ENCODE measurements at places on chromosomes 4 and X.

DNA sequence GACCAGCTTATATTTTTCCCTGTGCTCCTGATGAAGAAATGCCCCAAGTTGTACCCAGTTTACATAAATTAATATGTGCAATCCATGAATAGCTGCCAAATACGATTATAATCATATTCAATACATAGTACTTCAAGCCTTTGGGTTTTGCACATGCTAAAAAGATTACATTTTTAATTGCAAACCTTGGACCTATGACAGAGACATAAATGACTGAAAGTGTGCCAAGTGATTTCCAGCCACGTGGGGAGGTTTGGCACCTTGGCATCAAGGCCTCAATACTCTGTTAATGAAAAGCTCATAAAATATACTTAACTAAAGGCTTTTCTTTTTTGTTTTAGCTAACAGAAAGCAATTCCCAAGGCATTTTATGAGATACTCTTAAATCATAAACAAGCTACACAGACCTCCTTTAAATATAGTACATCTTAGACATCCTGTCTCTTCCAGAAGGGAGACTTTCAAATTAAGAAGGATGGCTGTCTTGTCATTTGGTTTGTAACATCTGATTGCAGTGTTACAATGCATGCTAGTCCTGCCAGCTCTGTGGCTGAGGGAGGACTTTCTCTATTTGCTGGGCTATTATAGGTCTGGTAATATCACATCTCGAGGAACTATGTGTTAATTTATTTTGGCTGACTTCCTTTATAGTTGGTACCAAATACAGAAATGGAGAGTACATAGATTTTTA lies 404.1 kb downstream of the AFF2 start:
- no peak for DNase-seq

- DNase-seq, result no peak
Observed at GRCh38 chr4:98232202-98232601, 29.0 kb upstream of the RAP1GDS1 start.

DNA sequence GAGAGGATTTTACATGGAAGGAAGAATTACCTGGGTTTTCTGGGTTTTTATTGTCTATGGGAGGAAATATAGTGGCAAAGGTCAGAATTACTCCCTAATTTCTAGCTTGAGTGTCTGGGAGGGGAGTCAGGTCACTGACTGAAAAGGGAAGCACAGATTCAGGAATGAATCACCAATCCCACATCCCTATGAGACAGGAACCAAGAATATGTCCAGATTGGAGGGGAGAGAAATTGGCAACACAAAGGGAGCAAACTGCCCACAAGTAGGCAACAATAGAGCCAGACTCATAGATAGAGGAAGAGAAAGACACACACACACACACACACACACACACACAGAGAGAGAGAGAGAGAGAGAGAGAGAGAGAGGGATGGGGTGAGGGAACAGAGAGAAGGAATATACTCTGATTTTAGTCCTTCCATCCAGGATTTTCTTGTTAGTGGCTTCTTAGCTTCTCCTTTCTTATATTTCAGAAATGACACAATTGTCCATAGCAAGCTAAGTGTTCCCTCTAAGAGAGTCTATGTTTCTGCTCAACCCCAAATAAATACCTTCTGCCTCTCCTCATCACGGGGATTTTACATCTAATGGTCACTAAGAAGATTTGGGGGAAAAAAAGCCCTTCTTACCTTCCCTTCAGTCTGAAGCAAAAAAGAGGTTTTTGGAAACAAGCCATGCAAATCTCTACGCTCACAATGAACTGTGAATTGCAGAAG lies 12.0 kb downstream of the P2RY10 start:
- no peak for DNase-seq

DNA sequence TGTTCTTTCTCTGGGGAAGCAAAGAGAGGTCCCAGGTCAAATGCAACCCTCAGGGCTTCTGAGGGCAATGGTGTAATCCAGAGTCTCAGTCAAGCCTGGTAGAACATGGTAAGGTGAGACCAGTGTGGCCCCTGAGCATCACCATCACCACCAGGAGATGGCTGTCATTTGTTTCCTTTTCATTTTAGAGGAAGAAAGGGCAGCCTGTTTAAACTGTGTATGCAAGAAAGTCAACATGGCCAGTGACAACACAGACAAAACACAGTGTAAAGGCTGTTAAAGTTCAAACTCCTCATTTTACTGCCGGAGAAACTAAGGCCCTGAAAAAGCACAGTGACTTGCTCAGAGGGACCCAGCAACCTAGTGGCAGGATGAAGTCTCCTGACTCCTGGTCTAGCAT lies 2.0 kb upstream of the EDA start:
- no peak for DNase-seq

- DNase-seq, result no peak
Observed at GRCh38 chr4:184816962-184817361, 8.8 kb downstream of the ACSL1 start.

- no peak for DNase-seq
Observed at GRCh38 chrX:47235691-47236103, 2.9 kb downstream of the USP11 start.

GRCh38 chr4:56649445-56650261 lies 31.4 kb downstream of the HOPX start:
- DNase-seq, result no peak

DNA sequence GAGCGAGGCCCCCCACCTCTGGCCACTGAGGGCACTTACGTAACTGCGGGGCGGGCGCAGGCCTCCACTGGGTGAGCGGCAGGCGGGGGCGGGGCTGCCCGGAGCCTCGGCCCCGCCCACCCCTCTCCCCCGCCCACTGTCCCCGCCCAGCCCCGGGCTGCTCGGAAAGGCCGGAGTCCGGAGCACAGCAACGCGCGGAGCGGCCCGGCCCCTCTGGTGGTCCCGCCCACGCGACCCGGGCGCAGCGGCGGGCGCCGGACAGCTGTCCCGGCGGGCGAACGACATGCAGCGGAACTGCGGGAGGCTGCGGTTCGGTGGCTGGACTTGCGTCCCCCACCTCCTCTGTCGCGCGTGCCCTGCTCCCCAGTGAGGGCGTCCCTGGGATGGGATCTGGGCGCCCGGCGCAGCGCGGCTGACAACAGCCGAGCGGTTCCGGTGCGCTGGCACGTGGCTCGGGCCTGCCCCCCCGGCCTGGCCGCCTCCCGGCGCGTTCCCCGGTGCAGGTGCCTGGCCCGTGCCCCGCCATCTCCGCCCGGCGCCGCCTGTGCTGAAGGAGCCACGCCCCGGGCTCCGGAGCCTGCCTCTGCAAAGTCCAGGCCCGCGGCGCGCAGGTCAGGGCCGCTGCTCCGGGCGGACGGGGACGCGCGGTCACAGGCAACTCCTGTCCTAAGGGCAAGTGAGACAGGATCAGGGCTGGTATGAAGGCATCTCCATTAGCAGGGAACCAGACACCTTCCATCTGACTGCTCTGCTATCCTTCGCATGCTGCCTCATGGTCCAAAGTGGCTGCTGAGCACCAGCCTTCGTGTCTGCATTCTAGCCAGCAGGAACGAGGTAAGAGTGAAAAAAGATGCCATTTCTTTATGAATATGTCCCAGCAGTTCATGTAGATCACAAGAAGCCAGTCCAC lies 21.8 kb upstream of the JAKMIP1 start:
- no peak for DNase-seq

DNA sequence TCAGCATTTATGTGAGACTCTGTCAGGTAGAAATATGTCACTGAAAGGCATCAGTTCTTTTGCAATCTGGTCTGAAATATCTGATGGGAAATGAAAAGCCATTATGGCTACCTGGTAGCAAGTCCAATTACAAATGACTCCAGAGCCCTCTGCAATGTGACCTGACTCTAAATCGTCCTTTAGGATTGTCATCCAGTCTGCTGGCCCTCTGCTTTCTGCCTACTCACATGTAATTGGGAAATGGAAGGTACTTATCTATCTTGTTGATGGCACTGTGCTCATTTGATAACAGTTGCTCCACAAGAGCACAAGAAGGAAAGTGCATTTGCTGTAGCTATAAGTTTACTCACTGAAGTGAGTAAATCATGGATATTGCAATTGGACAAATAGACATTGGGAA lies 799.8 kb downstream of the RAPGEF2 start:
- no peak for DNase-seq

DNA sequence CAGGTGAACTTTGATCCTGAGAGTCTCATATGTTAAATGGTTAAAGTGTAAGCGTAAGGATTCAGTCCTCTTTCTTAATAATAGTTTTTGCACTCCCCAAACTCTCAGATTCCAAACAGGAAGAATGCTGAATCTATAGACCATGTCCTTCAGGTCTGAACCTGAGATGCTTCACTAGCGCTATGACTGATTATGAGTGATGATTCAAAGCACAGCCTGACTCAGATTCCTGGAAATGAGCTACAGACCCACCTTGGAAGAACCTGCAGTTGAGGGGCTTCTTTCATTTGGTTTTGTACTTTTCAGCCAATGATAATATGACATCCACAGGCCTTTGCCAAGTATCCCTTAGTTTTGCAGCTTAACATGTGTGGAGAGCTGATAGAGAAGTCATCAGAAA lies 1.4 kb downstream of the EDNRA start:
- DNase-seq, result no peak

- DNase-seq, result no peak
Observed at GRCh38 chr4:129561886-129562671, 466.1 kb downstream of the C4orf33 start.

GRCh38 chr4:18568600-18568999 lies 547.0 kb upstream of the LCORL start:
- DNase-seq, result no peak

DNA sequence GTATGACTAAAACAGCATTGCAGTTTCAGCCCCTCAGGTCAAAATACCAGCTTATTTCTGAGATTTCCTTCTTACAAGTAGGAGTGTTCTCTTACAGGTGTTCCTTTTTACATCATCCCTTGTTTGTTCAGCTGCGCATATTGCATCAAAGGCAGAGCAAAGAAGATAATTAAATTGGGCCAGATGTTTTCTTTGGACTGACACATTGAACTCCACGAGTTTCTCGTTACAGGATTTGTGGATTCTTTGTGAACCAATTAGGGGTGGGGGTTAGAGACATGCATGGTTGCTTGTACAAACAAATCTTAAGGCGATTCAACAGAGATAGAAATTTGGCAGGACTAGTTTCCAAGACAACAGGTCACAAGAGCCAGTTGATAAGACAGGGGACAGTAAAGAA lies 95.7 kb downstream of the SPANXN4 start:
- DNase-seq, result no peak

GRCh38 chrX:147781844-147782243 lies 129.9 kb upstream of the FMR1 start:
- no peak for DNase-seq

DNA sequence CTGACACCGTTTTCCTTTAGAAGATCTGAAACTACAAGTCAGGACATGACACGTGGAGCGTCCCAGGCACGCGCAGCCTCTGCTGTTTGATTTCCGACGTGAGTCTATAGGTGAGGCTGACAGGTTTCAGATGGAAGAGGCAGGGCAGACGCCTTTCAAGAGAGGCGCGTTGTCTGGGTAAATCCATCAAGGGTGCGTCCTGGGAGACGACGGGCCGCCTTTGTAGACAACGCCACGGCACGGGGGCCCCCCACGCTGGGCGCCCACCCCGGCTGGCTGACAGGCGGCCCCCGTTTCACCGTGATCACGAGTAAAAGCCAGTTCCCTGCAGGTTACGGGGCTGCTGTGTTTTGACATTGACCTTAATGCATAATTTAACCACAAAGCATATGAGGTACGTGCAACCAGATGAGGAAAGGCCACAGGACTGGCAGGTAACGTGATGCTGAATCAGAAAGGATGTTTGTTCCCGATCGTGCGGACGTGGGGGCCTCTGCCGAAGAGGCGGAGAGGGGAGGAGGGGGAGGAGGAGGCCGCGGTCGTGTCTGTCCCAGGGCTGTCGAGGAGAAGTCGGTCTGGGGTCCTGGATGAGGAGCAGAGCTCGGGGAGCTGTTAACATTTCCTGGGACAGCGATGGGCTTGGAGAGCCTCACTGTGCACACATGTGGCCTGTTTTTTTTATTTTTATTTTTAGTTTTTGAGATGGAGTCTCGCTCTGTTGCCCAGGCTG lies 51.1 kb upstream of the PPP2R3B start:
- DNase-seq, result no peak

DNA sequence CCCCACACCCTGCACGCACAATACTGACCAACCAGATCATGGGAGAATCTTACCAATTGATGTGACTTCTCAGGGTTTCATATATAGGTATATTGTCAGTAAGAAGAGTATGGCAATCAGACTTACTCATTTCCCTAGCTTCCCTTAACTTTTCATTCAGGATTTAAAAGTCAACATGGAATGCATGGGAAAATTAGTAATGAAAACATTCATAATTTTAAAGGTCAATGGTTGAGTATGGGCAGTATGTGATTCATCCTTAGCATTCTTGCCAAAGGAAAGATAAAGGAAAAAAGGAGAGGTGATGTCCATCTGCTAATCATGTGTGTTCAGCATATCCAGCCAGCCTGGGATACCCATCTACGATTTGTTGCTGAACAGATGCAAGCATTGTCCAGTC lies 4.0 kb downstream of the DIPK2B start:
- DNase-seq, result no peak

DNA sequence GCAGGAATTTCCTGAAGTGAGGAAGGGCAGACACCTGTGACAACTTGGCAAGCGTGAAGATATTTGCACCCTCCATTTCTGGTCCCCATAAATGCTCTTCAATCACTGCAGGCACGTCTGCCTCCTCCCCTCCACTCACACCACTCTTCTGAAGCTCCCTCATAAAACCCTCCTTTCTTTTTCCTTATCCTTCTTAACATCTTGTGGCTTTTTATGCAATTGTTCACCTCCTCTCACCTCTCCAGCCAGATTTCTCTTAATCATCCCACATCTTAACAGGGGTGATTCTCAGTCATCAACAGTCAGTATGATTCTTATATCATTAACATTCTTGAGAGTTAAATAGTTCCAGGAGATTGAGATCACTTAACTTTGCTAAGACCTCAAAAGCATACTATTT lies 277.4 kb downstream of the SPRY1 start:
- DNase-seq, result no peak

DNA sequence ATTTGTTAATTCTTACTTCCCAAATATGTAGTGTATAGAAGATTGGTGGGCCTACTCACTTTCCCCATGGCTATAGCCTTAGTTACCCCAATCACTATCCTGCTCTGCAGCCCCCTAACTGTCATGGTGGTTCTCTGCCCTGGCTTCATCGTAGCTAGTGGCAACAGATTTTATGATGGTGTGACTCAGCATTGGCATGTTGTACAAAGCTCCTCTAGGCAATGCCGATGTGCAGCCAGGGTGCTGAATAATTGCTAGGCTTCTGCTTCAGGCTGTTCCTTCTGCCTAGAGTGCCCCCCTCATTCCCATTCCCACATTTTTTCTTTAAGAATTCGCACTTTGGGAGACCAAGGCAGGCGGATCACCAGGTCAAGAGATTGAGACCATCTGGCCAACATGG lies 35.2 kb downstream of the AFF2 start:
- DNase-seq, result no peak

Data from urinary bladder (tissue), 4 donors.